Astrocyte of the hippocampus (primary cell): ENCODE measurements at places on chromosomes 13 and 19.

- DNase-seq: no peak
Measured at GRCh38 chr13:80256352-80256932, 84.5 kb downstream of the SPRY2 start.

DNA sequence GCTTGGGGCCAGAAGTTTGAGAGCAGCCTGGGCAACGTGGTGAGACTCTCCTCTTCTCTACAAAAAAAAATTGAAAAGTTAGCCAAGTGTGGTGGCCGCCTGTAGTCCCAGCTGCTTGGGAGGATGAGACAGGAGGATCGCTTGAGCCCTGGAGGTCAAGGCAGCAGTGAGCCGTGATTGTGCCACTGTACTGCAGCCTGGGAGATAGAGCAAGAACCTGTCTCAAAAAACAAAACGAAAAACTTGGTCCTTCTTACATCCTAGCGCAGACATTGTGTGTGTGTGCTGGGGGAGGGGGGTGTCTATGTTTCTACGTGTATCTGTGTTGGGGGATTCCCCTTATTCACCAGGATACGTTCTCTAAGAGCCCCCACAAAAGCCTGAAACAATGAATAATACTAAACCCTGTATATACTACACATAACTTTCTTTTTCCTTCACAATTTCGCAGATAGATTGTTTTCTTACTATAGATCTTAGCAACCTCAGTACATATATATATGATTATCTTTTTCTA, 7.9 kb downstream of the AXL start:
- no peak for DNase-seq

DNA sequence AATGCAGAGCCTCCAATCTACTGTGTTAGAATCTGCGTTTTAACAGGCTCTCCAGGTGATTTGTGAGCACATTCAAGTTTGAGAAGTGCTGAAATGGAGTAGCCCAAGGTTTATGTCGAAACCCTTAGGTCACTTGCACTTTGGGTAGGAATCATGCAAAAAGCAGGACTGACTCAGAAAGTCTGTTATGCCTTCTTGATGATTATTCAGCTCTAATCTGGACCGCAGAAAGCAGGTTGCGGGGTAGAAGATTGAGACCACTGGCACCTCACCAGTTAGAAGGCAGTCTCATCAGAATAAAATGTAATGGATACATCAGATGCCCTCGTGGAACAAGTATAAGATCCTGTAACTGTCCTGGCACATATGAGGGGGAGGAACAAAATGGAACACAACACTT, 326.3 kb downstream of the DCLK1 start:
- DNase-seq: no peak

GRCh38 chr13:79703772-79704171, 222.8 kb downstream of the NDFIP2 start:
- DNase-seq: no peak

- DNase-seq: peak; percentile 86
Measured at GRCh38 chr19:11138601-11139300, 16.8 kb downstream of the SPC24 start.

DNA sequence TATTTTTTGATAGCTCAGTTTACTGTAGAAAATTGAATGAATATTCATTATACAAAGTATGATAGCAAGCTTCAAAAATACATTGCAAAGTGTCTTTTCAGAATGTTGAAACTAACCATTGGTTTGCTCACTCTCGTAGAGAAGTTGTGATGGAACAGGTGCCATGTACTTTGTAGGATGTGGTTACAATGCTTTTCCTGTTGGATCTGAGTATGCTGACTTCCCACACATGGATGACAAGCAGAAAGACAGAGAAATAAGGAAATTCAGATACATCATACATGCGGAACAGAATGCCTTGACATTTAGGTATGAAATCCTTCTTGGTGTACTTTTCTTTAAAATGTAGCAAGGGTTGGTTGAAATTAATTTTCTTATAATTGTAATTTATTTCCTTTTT, 30.5 kb downstream of the CDADC1 start:
- no peak for DNase-seq

DNA sequence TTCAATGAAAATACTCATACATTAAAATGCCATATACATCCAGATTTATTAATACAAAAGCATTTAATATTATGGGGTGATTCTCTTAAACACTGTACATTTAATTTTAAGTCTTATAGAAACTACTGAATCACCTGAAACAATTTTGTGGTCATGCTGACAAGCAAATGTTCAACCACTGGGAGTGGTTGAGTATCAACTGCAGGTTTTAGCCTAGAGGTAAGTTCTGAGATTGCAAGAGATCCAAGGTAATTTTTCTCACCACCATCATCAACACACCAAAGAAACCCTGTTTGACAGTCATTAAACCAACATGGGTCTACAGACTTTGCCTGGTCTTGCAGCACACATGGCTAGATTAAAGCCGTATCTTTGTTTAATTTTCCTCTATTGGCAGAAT, 196.3 kb downstream of the LHFPL6 start:
- DNase-seq: no peak
